Activated naive CD4-positive, alpha-beta T cell (primary cell): ENCODE measurements at places on chromosomes 2 and 18.

- no peak for DNase-seq
Observed at GRCh38 chr2:43989545-43989944, 6.2 kb downstream of the LRPPRC start.

DNA sequence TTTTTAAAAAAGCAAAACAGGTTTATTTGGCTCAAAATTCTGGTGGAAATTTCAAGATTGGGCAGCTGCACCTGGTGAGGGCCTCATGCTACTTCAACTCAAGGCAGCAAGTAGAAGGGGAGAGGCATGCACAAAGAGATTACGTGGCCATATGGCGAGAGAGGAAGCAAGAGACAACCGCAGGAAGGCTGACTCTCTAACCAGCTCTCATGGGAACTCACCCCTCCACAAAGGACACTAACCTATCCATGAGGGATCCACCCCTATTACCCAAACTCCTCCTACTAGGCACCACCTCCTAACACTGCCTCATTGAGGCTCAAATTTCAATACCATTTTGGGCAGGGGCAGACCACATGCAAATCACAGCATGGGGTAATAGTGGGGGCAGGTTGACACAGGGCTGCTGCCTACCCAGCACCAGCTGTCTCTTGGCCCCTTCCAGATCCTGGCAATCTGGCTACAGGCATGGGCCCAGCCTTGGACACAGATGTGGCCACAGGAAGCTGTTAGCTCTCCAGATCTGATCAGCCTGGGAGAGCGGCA, 2.0 kb upstream of the CAPN10 start:
- DNase-seq: no peak

DNA sequence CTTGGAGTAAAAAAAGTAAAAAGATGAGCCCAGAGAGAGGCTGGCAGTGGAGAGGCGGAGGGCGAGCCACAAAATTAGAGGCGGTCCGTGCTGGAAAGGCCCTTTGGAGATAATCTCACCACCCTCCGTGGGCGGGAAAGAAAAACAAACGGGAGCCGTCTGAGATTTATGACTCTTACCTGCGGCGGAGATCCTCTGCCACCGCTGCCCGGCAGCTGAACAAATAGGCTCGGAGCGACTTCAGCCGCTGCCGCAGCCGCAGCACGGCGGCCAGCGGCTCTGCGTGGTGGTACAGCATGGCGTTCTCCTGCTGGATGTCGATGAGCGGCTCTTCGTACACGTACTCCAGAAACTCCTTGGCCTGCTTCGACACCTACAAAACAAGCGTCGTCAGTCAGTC, 94.6 kb downstream of the PLEKHM3 start:
- no peak for DNase-seq

DNA sequence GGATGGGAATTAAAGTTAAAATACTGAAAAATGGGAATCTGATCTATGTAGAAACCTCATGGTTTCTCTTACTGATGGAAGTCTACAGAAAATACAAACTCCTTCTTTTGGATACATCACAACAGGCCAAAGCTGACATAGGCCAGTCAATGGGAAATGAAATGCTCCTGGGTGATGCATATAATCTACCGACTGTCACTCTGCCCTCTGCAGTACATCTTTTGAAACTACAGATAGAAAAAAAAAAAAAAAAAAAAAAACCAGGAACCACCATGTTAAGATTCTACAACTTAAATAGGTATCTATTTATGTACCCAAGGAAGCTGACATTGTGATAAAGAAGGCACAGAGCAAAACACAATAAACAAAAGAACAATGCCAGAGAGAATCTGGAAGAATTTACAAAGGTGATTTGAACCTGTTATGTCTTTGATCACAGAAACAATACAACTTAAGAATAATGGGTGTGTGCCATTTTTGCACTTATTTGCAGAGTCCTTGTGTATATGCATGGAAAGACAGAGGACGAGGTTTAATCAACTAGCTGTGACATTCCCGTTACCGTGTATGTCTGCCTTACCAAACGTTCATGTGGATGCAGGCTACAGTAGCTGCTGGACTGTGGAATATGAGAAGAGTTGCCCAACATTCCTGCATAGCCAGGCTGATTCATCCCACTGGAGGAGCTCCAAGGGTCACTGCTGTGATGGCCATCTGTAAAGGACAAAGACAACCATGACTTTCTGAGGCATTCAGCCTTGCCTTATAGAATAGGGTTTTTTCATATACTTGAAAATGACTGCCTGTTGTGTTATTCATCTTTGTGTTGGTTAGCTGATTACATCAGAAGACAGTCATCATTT, 312.7 kb downstream of the TCF4 start:
- DNase-seq: no peak

DNA sequence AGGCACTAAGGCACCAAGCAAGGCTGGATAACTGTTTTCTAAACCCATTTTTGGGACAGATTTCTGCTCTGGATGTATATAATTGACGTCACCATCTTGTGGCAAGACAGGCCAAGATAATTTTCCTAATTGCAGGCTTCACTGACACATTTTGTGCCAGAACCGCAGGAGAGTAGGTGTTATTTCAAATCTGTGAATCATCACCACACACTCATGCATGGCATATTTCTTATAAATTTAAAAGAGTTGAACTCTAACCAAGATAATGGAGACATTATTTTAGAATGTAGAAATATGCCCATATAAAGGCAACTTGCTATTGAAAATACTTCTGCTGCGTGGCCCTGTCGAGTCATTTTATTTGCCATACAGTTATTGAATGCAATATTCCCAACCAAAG, 68.3 kb upstream of the ACYP2 start:
- DNase-seq: no peak

DNA sequence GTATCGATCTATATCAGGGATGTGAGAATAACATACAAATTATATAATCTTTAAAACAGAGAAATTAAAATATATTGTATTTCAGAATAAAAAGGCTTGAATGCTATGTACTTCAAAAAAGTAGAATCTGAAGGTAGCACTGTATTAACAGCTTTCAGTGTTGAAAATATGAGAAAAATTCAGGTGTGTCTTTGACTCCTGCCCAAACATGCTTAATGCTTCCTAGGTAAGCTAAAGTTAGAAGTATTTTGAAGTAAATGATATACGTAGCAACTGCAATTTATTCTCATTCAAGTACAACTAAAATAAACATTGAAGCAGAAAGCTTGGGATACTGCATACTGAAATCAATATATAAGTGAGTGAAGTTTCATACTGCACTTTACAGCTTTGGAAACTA, 1082.0 kb upstream of the ACVR2A start:
- DNase-seq: no peak

DNA sequence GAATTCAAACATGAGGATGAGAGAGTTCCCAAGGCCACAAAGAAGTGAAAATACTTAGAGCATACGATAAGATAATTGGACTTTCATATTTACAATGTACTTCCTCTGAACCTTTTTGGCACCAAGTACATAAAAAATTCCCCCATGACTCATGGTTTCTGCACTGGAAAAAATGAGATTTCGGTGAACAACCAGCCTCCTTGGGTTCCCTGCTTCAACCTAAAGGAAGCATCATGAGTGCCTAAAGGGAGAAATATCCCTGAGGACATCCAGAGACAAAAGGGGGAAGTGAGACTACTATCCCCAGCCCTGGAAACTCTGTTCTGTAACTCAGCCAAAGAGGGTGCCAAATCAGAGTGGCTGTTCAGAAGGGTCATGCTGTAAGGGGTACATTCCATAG, 562.7 kb upstream of the SLC39A10 start:
- no peak for DNase-seq

- no peak for DNase-seq
Observed at GRCh38 chr2:241752689-241753276, 18.4 kb downstream of the D2HGDH start.

- DNase-seq: no peak
Observed at GRCh38 chr2:186036862-186037449, 298.4 kb downstream of the FSIP2 start.

GRCh38 chr2:17517481-17518211, 594 bp downstream of the RAD51AP2 start:
- no peak for DNase-seq

DNA sequence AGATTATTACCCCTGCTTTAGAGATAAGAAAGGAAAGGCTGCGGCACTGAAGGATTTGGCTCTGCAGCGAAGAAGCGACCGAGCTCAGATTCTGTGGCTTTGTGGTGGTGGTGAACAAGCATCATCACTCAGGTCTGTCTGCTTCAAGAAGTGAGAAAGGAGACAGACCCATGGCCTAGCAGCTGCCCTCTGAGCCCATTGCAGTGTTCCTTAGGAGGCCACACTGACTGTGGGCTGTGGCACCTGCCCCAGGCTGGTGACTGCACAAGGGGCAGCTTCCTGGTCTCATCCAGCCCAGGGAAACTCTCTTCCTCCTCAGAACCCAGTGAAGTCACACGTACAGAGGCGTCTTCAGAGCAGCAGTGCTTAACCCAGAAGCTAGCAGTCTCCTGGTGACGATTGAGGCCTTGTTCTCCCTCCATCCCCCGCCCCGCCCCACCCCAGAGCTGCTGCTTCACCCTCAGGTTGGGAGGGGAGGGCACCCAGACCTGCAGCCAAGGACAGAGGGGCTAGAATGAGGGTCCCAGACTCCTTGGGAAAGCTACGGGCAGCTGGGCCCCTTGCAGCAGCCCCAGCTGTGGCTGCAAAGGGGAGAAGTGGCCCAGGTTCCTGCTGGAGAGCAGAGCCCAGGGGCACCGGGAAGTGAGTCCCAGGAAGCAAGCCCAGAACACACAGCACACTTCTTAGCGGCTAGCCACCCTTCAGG, 22.2 kb downstream of the BIN1 start:
- peak; percentile 34 for DNase-seq

- DNase-seq: peak; percentile 46
Observed at GRCh38 chr2:100262555-100263320, 59.6 kb downstream of the LONRF2 start.

DNA sequence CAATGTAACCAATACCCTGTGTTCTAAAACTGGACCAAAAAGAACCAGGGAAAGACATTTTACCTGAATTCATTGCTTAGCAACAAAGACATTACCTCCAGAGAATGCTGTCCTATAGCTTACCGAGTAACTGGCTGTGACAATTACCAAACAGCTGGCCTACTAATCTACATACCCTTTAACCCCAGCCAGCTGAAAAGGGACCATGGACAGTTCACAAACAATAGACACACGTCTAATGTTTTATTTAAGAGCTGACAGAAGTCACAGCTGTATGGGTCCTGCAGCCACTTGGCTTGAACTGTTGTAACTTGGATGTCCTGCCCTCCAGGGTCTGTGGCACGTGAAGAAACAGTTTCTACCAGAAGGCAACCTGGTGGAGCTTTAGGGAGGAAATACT, 130.1 kb upstream of the EFEMP1 start:
- DNase-seq: no peak

GRCh38 chr2:187324631-187325030, 123.4 kb downstream of the CALCRL start:
- no peak for DNase-seq

GRCh38 chr2:101976891-101977290, 14.9 kb upstream of the IL1R2 start:
- no peak for DNase-seq
